Upper lobe of right lung (tissue), 1 donor: ENCODE measurements at places on chromosomes 16 and 17.

DNA sequence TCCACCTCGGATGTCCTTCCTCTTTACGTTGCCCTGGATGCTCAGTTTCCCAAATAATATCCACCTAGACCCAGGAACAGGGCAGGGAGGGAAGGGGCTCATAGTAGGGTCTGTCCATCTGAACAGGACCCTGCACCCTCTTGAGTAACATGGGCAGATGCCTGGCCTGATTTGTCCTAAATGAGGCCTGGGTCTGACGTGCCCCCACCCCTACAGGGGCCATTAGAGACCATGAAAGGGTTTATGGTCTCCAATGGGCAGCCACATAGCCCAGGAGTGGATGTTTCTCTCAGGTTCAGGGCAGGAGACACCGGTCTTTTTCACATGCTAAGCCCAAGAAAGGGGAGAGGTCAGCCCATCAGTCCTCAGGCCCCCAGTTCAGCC is 6.8 kb downstream of the CACNG1 start:
- no peak for DNase-seq

DNA sequence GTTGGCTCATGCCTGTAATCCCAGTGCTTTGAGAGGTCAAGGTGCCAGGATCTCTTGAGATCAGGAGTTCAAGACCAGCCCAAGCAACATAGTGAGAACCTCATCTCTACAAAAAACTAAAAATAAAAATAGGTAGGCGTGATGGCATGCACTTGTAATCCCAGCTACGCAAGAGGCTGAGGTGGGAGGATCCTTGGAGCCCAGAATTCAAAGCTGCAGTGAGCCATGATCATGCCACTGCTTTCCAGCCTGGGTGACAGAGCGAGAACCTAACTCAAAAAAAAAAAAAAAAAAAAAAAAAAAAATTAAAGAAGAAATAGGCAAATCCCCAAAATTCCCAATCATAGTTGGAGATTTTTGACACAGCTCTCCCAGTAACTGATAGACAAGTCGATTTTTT is 32.2 kb upstream of the SRCIN1 start:
- DNase-seq = no peak

DNA sequence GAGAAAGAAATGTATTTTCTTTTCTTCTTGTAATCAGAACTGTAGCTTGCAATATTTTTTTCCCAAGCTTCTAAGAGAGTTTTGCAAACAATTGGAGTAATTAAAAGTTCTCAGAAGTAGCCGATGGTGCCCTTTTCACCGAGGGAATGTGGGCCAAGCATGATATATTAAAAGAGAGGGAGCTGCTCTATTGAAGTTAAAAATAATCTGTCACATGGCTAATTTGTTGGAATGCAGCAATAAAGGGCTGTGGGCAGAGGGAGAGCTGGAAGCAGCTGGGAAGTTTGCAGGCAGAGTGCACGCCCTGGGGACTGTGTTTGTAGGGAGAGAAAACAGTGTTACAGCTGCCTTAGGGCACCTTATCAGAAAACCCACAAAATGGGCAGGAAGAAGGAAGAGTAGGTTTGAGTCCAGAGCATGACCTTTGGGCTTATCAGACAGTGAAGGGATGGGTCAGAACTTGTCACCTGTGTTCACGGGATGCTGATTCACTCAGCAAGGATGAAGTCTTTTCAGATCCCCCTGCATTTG is 18.5 kb upstream of the TERF2 start:
- DNase-seq = no peak

- DNase-seq = no peak
Measured at GRCh38 chr16:74626741-74627416, 20.0 kb upstream of the GLG1 start.

GRCh38 chr16:53091466-53092211 is 36.8 kb downstream of the CHD9 start:
- DNase-seq = no peak

DNA sequence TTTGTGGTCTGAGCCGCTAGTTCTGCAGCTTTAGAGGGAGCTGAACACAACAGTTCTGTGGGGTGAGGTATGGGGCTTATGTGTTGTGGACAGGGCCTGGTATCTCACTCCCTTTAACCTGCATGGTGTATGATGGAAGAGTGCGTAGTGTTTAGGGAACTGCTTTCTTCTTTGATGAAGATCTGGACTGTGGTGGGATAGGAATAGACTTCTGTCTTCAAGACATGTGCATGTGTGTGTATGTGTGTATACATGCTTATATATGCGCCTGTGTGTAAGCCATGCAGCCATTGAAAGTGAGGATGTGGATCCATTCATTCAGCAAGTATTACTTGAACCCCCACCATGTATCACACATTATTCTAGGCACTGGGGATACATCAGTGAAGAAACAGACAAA is 114.8 kb upstream of the TMEM97 start:
- DNase-seq = no peak

GRCh38 chr17:37259030-37259735 is 116.6 kb upstream of the C17orf78 start:
- DNase-seq = no peak

DNA sequence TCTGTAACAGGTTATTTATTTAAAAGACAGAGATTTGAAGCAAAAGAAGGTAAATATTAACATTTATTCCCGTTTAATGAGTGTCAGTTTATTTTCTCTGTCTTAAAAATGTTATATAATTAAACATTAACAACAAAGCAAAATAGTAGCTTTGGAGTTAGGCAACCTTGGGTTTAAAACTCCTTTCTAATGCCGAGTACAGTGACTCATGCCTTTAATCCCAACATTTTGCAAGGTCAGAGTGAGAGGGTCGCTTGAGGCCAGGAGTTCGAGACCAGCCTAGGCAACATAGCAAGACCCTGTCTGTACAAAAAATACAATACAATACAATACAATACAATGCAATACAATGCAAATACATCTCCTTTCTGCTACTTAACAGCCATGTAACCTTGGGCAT is 128.7 kb downstream of the CHD9 start:
- DNase-seq = no peak
